Activated naive CD4-positive, alpha-beta T cell (primary cell): ENCODE measurements at places on chromosomes 2 and 18.

DNA sequence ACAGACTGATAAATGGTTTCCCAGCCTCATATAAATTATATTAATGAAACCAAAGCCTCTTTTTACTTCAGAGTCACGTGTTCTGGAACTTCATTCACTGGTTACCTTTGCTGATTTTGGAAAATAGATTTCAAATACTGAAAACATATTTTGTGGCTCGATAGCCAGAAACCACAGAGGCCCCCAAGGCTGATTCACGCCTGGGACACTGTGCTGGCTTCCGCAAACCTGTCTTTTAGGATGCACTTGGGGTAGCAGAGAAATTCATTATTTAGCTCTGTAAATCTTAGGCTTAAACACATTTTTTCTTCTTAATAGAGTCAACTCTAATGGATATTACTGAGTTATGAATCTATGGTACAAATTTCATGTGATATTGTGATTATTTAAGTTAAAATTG lies 90.7 kb upstream of the TMEM18 start:
- no peak for DNase-seq

GRCh38 chr2:145874466-145874865 lies 1354.5 kb upstream of the ZEB2 start:
- no peak for DNase-seq

DNA sequence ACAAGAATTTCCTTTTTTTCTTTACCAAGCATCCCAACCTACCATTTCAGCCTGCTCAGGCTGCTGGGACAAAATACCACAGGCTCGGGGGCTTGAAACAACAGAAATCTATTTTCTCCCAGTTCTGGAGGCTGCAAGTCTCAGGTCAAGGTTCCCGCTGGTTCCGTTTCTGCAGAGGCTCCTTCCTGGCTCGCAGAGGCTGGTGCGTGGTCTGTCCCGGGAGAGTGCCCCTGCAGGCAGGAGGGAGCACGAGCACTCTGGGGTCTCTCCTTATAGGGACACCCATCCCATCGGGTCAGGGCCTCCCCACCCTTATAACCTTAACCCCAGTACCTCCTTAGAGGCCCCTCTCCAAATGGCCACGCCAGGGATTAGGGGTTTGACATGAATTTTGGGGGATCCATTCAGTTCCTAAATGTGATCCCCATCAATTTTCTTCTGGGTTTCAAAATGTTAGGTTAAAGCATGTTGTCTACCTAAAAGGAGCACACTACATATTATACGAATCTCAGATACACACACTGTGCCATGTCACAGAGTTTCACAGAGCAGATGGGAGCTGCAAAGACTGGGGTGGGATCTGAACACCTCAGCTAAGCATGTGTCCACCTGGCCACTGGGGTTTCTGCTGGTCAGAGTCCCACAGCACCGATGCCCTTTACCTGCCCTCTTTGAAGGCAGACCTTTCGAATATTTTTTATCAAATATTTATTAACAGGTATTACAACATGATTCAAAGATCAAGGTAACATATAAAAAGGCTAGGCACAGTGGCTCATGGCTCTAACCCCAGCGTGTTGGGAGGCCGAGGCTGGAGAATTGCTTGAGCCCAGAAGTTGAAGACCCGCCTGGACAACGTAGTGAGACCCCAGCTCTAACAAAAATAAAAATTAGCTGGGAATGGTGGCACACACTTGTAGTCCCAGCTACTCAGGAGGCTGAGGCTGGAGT lies 17.6 kb upstream of the ADI1 start:
- no peak for DNase-seq

GRCh38 chr2:65380255-65380654 lies 52.1 kb downstream of the SPRED2 start:
- DNase-seq: no peak

- no peak for DNase-seq
These were observed 1661.9 kb upstream of the PIK3C3 start for GRCh38 chr18:40292985-40293710.

- DNase-seq: no peak
These were observed 3.6 kb upstream of the ASAP2 start for GRCh38 chr2:9203006-9203405.
